Astrocyte (in vitro differentiated cells and primary cell): ENCODE measurements at places on chromosomes 2 and 18. TPM values are rescaled to one million over a fixed set of nuclear protein-coding genes. Genes with fewer than 3 reads are reported as not detected.
A peak's percentile ranks its signal among the peaks of the same experiment; 100 is the strongest.

DNA sequence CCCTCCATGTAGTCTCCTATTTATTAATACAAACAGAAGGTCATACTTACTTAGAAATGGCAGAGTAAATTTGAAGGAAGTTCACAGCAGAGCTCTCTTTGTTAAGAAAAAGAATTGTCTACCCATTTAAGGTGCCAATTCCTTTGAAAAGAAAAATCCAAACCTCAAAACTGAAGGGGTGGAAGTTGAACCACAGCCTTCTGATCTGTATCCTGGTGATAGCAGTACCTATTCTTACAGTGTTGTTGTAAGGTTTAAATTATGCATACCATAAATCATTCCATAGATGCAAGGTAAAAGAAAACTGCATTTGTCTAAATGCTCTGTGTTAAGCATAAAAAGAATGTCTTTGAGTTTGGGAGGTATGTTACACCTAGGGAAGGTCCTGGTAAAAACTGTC lies 47.6 kb downstream of the COBLL1 start:
- H3K27me3 ChIP-seq: no peaks in the 10 kb centered on the region
- DNase-seq: no peak
- no peaks in the 10 kb centered on the region for H3K4me1 ChIP-seq
- H3K27ac ChIP-seq: no peak overlapping the region
- H3K4me3 ChIP-seq: no peak overlapping the region

GRCh38 chr2:151796774-151797173 lies 31.4 kb downstream of the ARL5A start:
- H3K27ac ChIP-seq: no peak overlapping the region
- H3K36me3 ChIP-seq: peaks cover 13% of the 10 kb centered on the region
- H3K4me3 ChIP-seq: no peak overlapping the region
- H3K27me3 ChIP-seq: no peaks in the 10 kb centered on the region
- peak; percentile 18 for DNase-seq

DNA sequence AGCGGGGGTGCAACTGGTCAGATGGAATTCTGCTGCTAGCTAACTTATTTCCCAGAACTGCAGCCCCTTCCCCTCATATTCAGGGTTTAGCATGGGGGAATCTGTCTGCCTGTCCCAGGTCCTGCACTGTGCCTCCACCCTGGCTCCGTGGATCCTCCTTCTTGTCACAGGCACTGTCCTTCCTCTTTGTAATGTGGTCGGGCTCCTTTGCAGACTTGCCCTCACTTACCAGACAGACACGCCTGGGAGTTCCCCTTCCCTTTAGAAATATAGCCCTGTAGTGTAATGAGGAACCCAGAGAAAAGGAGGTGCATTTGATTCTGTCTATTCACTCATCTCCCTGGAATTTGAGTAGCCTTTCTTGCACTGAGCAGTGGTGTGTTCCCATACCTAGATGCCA lies 108.7 kb downstream of the TRIM43 start:
- H3K27ac ChIP-seq: no peak overlapping the region
- H3K36me3 ChIP-seq: no peaks in the 10 kb centered on the region

GRCh38 chr2:61543062-61543461 lies 4.9 kb upstream of the XPO1 start:
- H3K27me3 ChIP-seq: no peaks in the 10 kb centered on the region
- H3K36me3 ChIP-seq: no peaks in the 10 kb centered on the region
- H3K4me1 ChIP-seq: peaks cover 7% of the 10 kb centered on the region
- no peak overlapping the region for H3K4me3 ChIP-seq
- no peak for DNase-seq

DNA sequence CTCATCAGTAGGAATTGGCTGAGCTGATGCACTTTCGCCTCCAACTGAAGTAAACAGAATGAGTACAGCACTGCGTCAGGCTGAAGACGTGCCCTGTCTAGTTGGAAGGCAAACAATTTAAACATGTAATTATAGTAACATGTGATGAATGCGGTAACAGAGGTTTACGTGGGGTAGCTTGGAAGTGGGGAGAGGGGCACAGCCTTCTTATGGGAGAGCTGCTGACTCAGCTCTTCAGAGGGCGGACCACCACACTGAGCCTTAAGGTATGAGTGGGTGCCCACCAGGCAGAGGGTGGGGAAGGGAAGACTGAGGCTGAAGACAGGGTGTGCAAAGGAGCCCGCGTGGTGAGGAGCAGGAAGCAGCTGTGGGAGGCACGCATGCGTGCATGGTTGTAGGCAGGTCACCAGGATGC lies 6.2 kb upstream of the EHD3 start:
- H3K36me3 ChIP-seq: no peaks in the 10 kb centered on the region
- H3K27ac ChIP-seq: no peak overlapping the region
- no peak for DNase-seq
- no peak overlapping the region for H3K4me3 ChIP-seq

- no peak overlapping the region for H3K27ac ChIP-seq
- H3K4me3 ChIP-seq: no peak overlapping the region
- no peaks in the 10 kb centered on the region for H3K36me3 ChIP-seq
- H3K27me3 ChIP-seq: no peaks in the 10 kb centered on the region
These were observed 314.5 kb upstream of the CHAC2 start for GRCh38 chr2:53452957-53453748.

- H3K4me1 ChIP-seq: no peaks in the 10 kb centered on the region
- no peak for DNase-seq
- no peak overlapping the region for H3K4me3 ChIP-seq
- H3K36me3 ChIP-seq: no peaks in the 10 kb centered on the region
- no peak overlapping the region for H3K27ac ChIP-seq
- peaks cover 3% of the 10 kb centered on the region for H3K27me3 ChIP-seq
These were observed 202.8 kb downstream of the CDCA7 start for GRCh38 chr2:173557497-173557896.

GRCh38 chr18:42114310-42114943 lies 159.4 kb downstream of the PIK3C3 start:
- H3K27ac ChIP-seq: no peak overlapping the region
- peaks cover 7% of the 10 kb centered on the region for H3K4me1 ChIP-seq
- H3K4me3 ChIP-seq: no peak overlapping the region
- H3K36me3 ChIP-seq: no peaks in the 10 kb centered on the region

DNA sequence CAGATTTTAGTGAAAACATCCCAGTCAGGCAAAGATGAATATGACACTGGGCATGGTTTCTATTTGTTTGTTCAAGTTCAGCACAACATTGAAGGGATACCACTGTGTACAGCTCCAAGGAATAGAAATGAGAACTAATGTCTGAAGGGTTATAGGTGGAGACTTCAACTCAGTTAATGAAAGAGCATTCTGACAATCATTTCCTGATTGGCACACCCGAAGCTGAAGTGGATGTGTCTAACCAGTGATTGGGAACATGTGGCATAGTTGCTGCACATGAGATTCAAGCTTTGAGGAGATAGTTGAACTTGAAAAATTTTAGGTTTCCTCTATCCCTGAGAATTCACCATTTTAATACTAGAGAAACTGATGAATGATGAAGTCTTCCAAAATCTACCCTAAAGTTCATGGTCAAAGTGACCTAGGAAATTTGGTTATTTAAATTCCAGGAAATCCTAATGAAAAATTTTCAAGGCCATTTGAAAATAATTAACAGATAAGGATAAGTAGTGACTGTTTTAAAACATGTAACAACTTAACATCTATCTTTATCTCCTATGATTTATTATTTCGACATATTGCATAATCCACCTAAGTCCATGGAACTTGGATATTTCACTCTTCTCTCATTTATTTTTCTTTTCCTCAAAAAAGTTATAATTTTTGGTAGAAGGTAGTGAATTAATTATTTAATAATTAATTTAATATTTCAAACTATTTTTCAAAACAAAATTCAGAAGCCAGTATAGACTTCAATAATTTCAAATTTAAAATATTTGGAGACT lies 38.0 kb downstream of the SLC9A4 start:
- no peak overlapping the region for H3K27ac ChIP-seq
- H3K4me3 ChIP-seq: no peak overlapping the region
- no peaks in the 10 kb centered on the region for H3K27me3 ChIP-seq
- DNase-seq: no peak
- no peaks in the 10 kb centered on the region for H3K36me3 ChIP-seq

GRCh38 chr18:55925772-55926171 lies 337.8 kb upstream of the TCF4 start:
- DNase-seq: no peak
- H3K27me3 ChIP-seq: no peaks in the 10 kb centered on the region
- H3K4me1 ChIP-seq: no peaks in the 10 kb centered on the region
- H3K36me3 ChIP-seq: no peaks in the 10 kb centered on the region
- H3K4me3 ChIP-seq: no peak overlapping the region

GRCh38 chr2:109615637-109616144 lies 1.5 kb downstream of the SOWAHC start:
- DNase-seq: no peak
- H3K36me3 ChIP-seq: no peaks in the 10 kb centered on the region
- H3K27me3 ChIP-seq: no peaks in the 10 kb centered on the region
- H3K4me3 ChIP-seq: peak overlapping the region; percentile 68
- peaks cover 20% of the 10 kb centered on the region for H3K4me1 ChIP-seq

GRCh38 chr2:65129286-65129825 lies 550 bp downstream of the RAB1A start:
- H3K4me1 ChIP-seq: peaks cover 4% of the 10 kb centered on the region
- no peaks in the 10 kb centered on the region for H3K36me3 ChIP-seq

GRCh38 chr18:48623468-48624235 lies 84.8 kb downstream of the CTIF start:
- no peak overlapping the region for H3K4me3 ChIP-seq
- H3K36me3 ChIP-seq: peaks cover 3% of the 10 kb centered on the region
- H3K27ac ChIP-seq: peak overlapping the region; percentile 89
- peaks cover 53% of the 10 kb centered on the region for H3K4me1 ChIP-seq
- peak; percentile 95 for DNase-seq
- no peaks in the 10 kb centered on the region for H3K27me3 ChIP-seq

DNA sequence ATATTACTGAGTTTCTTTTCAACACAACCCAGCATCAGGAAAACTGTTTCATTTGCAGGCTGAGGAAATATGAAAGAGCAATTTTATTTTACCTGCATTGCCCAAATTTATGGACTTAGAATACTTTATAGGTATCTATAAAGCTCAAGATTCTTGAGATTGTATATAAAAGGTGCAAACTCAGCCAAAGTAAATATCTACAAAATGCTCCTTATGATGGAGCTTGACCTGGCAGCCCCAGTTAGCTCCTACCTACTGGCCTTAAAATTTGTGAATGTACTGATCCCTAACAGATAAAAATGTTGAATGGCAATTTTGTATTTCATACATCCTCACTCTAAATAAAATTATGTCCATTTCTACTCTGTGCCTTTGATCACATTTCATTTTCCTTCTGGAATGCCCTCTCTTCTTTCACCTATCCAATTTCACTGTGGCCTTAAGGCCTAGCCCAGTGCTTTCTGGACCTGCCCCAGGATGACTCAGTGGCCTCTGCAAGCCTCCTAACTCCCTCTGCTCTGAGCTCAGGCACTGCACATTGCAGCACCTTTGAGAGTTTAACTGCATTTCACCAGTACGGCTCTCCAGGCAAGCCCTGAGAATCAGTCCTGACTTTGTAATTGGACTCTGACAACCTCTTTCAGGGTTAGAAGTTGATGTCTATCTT lies 125.9 kb downstream of the ANTXR1 start:
- peak overlapping the region; percentile 78 for H3K27ac ChIP-seq
- H3K36me3 ChIP-seq: no peaks in the 10 kb centered on the region
- no peaks in the 10 kb centered on the region for H3K27me3 ChIP-seq
- peaks cover 28% of the 10 kb centered on the region for H3K4me1 ChIP-seq

DNA sequence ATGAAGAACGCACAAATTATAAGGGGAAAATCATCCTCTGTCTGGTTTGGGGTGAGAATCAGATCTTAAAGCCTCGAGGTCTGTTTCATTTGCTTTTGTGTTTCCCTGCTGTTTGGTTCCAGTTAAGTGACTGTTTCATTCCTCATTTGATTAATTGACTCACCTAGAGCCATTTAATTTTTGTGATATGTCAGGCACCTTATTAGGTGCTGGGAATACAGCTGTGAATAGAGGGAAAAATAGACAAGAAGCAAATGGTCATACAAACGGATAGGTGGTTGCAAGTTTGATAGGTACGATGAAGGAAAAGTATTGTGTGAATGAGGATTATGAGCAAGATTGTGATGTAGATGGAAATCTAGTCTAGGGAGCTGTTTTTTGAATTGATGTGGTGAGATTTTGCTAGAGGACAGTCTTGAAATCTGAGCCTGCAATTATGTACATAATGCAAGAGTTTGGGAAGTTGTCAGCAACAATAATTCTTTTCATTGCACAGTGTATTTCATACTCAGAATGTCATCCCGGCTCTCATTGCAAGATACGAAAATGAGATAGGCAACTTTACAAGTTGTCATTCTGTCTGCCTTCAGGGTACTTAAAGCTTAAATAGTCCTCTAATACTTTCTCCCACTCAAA lies 2.2 kb downstream of the ACSL3 start:
- H3K27ac ChIP-seq: no peak overlapping the region
- no peaks in the 10 kb centered on the region for H3K36me3 ChIP-seq
- peak overlapping the region; percentile 98 for H3K4me3 ChIP-seq
- no peaks in the 10 kb centered on the region for H3K27me3 ChIP-seq
- DNase-seq: no peak
- H3K4me1 ChIP-seq: peaks cover 31% of the 10 kb centered on the region

DNA sequence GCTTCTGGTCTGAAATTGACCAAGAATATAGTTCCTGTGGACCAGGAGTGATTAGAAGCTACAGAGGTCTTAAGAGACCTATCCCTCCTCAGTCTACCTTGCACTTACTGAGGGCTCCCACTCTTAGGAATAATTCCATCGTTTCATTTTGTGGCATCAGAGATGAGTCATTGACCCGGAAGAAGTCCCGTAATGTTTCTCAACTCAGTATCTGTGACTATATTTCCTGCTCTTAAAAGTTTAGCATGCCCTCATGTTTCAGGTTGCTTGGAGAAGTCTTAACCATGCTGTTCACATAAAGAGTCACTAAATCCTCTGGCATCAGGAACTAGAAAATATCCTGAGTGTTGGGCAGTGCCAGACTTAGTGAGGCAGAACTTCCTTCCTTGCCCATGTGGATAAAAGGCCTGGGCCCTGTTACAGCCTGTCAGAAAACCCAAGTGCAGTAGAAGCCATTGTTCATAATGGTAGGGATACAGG lies at the start of gene IL36A:
Gene IL36A, plus strand, starts transcription at position 430 of the 480 bp plus-strand sequence. CDS start 413 bp downstream, outside the sequence.
- no peaks in the 10 kb centered on the region for H3K36me3 ChIP-seq
- no peaks in the 10 kb centered on the region for H3K27me3 ChIP-seq
- no peak within 1 kb of the TSS for H3K27ac ChIP-seq

DNA sequence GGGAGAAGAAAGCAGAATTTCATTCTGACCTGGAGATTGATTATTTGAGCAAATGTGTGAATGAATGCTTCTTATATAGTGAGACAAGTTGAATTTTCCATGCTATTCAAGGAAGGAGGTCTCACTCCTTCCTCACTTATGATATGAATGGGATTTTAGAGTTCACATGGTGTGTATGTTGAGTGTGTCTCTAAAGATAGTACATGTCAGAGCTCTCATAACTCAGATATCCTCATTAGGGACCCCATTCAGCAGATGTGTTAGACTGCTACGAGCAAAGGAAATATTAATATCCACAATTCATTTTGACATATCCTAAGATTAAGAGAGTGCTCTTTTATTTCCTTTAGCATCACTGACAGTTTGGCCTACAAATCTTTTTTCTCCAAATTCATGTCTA lies 368.5 kb downstream of the ARHGAP15 start:
- no peaks in the 10 kb centered on the region for H3K27me3 ChIP-seq
- H3K4me3 ChIP-seq: no peak overlapping the region
- H3K36me3 ChIP-seq: no peaks in the 10 kb centered on the region
- H3K27ac ChIP-seq: no peak overlapping the region
- no peaks in the 10 kb centered on the region for H3K4me1 ChIP-seq

SLC66A2 gene
- total RNA-seq: 25.3 and 27.6 TPM in 2 replicates

GAD1 gene
- total RNA-seq: 4.5 and 4.7 TPM in 2 replicates

SCN7A gene
- total RNA-seq: 0.36 and 0.50 TPM in 2 replicates

SERPINB11 gene
- not detected in 2 replicates for total RNA-seq
